ENCODE measurements at places on chromosomes 11 and 22.

DNA sequence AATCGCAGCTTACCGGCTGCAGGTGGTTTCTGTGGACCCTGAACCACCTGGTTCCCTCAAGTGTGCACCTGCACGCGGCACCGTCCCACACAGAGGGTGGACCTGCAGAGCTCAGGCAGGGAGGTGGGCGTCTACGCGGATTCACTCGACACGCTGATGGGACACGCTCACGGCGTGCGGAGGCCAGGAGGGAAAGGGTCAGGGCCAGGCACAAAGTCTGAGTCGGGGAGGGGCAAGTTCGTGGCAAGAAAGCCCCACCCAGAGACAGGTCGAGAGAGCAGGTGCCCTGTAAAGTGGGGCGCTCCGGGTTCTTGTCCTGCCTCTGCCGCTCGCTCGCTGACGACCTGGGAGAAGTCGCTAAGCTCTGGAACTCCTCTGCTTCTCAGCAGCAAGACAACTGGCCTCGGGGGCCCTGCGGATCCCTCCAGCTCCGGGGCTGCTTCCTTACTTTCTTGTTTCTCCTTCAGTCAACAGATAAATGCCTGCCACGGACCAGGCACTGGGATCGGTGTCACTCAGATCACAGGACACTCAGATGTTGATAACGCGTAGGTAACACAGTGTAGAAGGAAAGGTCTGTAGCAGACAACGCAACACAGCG is 72.4 kb upstream of the NUP50 start:
- DNase-seq = no peak

GRCh38 chr11:30107899-30108298 is 91.1 kb upstream of the KCNA4 start:
- peak; percentile 75 for DNase-seq

DNA sequence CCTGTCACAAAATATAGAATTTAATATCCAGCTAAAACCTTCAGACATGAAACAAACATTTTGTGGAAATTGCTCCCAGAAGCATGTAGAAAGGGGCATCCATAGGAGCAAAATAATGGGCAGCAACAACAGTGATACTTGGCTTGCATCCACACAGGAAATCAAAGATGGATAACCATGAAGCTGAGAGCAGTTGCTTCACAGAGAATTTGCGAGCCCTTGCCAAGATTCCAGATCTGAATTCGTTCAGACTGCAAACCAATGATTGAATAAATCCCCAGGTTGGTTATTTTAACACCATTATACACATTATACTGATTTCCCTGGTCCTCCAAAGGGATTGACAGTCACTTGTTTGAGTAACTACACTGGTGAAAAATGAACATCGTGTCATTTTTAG is 15.6 kb upstream of the OR51L1 start:
- no peak for DNase-seq

DNA sequence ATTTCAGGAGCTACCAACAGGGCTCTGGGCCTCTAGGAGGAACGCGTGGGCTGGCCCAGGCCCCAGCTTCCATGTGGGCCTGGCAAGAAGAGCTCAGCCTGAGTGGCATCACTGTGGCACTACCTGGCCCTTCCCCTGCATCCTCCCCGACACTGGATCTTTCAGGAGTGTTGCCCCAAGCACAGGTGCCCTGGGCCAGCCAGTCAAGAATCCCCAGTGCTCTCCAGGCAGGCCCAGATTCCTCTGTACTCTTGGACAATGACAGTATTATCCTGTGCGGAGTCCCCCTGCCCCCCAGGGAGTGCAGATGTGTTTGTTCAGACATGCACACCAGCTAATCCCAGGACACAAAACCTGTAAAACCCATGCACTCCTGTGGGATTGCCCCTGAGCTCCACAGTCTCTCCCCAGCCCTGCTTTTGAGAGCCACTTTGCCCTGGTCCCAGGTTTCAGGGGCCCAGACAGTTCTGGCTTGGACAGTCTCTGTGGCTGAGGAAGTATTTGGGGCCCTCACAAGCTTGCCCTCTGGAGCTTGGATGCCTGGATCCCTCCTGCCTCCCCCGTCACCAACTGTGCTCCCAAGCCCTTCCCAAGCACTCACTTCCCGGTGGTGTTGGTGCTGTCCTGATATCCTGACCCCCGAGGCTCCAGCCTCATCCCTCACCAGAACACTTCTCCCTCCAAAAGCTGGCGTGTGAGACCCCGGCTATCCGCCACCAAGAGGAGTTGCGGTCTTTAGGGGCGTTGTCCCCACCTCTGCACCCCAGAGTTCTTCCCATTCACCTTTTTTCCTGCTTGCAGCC is 39.9 kb downstream of the KCNC1 start:
- DNase-seq = no peak

DNA sequence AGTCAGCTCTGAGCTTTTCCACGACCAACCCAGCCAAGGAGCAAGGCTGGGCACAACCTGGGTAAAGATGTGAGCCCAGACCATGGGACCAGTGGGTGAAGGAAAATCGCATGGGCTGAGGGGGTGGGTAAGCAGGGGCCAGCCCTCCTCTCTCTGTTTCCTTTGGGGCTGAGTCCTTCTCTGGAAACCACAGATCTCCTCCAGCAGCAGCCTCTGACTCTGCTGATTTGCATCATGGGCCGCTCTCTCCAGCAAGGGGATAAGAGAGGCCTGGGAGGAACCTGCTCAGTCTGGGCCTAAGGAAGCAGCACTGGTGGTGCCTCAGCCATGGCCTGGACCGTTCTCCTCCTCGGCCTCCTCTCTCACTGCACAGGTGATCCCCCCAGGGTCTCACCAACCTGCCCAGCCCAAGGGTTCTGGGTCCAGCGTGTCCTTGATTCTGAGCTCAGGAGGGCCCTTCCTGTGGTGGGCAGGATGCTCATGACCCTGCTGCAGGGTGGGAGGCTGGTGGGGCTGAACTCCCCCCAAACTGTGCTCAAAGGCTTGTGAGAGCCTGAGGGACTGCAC is 67.8 kb downstream of the GGTLC2 start:
- DNase-seq = no peak

GRCh38 chr11:94507485-94507884 is 4.8 kb upstream of the C11orf97 start:
- DNase-seq = peak; percentile 35

- peak; percentile 51 for DNase-seq
These were observed 652.5 kb downstream of the NTM start for GRCh38 chr11:132022733-132023478.

DNA sequence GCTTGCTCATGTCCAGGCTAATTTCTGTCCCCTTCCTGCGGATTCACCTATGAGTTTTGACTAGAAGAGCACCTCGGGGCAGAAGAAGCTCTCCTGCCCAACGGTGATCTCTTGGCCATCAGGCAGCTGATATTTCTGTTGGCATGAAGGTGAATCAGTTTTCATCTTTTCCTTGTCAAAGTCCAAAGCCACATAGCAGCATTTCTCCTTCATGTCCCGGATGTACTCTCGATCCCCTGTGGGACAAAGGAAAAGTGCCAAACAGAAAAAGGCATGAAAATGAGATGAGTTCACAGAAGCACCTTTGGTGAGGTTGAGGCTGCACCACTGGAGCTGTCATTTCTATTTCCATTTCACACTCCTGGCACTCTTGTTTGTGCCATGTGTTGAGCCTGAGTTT is 56.8 kb downstream of the DHCR7 start:
- DNase-seq = no peak

GRCh38 chr22:48045369-48045768 is 1282.9 kb downstream of the TBC1D22A start:
- no peak for DNase-seq

DNA sequence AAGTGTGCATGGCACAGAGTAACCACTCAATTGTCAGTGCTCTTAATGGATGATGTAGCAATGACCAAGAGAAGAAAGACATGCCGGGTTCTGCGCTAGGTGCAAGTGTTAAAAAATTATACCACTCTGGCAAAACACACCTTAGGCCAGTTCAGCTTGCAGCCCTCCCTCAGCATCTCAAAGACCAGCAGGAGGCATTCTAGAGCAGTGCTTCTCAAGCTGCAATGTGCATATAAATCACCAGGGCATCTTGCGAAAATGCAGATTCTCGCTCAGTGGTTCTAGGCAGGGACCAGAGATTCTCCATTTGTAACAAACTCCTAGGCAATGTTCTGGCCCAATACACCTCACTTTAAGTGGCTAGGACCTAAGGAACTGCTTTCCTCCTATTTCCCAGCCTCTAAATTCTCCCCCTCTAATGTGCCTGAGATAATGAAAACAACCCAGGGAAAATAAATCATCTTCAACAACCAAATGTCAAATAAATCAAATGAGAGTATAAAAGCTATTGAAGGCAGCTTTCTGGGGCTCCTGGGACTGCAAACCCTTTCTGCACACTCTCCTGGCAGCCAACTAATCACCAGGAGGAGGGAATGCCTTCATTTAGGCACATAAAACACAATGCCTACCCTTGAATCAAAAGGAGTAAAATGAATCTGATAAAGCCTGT is 337.2 kb upstream of the API5 start:
- no peak for DNase-seq

- DNase-seq = no peak
These were observed 27.4 kb downstream of the CASP12 start for GRCh38 chr11:104870910-104871309.

- no peak for DNase-seq
These were observed 66.7 kb downstream of the RAB30 start for GRCh38 chr11:83004746-83005556.

DNA sequence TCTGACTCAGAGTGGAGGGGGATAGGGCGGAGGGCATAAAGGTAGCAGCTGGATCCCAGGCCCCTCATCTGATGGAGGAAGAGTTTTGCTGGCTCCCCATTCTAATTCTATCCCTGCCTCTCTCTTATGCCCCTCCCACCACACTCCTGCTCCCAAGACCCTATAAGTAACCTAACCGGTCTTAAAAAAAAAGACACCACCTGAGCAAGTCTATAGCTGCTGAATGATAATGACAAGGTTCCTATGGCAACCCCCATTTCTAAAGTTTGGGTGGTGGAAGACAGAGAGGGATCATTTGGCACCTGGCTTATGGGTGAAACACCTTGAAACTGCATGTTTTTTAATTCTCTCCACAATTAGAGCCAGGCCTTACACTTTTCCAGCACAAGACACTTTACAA is 69.6 kb downstream of the LARGE1 start:
- no peak for DNase-seq

- DNase-seq = no peak
These were observed 3.8 kb downstream of the GAS2L1 start for GRCh38 chr22:29310065-29310862.

- DNase-seq = no peak
These were observed 488.3 kb downstream of the INSC start for GRCh38 chr11:15602785-15603567.

DNA sequence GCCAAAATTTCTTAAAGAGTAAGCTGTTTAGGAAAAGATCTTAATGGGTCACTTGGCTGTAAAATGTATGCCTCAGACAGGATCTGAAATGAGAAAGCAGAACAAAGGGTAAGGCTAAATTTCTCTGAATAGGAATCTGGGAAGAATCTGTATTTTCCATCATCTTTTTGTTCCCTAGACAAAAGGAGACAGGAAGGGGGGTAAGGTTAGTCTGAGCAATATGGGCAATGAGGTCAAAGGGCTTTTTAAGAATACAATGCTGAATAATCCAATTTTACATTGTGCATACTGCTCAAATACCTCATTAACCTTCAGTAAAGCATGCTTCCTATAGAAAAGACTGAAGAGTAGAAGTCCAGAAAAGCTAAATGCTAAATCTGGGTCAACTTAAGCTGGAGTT is 34.6 kb downstream of the CLDN25 start:
- no peak for DNase-seq

- DNase-seq = peak; percentile 29
These were observed 42.7 kb downstream of the WEE1 start for GRCh38 chr11:9616042-9616675.

GRCh38 chr22:19707347-19708290 is 6.7 kb upstream of the SEPTIN5 start:
- no peak for DNase-seq

- DNase-seq = no peak
These were observed 601.3 kb downstream of the ETS1 start for GRCh38 chr11:127986073-127986472.

- peak; percentile 49 for DNase-seq
These were observed 581 bp upstream of the EIF3L start for GRCh38 chr22:37848587-37849088.

- peak; percentile 75 for DNase-seq
These were observed 37.8 kb downstream of the SCN3B start for GRCh38 chr11:123616505-123617198.

DNA sequence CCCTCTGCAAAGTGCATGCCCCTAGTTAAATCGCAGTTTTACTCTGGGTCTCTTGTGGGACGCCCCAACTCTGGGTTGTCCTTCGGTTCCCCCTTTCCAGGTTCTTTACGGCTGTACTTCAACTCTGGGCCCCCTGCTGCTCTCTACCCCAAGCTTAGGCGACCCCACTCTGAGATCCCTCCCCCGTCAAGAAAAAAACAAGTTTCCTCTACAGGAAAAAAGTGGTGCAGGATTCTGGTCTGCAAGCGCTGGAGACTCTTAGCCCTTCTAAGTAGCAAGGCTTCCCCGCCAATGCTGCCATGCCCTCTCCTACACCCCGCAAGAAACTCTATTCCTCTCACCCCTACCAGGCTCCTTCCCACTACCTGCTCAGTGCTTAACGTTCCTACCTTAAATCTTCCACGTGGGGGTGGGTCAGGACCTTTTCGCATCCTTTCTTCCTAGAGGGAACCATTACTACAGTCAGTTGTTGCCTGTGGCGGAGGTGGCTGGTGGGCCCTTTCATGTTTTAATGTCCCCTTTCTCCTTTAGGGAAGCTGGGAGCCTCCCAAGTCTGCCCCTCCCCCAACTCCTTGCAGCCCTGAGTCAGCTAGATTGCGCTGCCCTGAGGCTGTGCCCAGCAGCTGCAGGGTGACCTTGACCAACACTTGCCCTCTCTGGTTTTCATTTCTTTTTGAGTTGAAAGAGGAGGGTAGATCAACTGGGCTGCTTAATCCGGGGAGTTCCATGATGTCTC is 1.4 kb downstream of the NEFH start:
- DNase-seq = peak; percentile 7

DNA sequence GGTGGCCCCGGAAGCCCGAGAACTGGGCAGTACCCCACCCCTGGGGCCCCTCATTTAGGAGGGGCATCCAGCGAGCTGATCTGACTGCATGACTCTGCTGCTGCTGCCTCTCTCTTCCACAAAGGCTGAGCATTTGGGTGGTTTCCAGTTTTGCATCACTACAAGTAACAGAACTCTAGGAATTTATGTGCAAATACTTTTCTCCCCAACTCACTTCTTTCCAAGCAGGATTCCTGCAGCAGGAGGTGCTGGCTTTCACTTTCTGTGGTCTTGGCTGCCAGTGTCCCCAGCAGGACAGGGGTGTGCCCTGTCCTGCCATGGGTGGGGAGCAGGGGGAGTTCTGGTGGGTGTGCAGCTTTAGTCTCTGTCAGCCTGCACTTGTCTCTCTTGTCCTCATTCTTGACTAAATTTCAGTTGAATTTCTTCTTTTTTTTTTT is 21.2 kb downstream of the UPB1 start:
- DNase-seq = peak; percentile 72
